Kidney (tissue), 22 donors: ENCODE measurements at places on chromosomes 3 and 15. TPM values are rescaled to one million over a fixed set of nuclear protein-coding genes. Genes with fewer than 3 reads are reported as not detected.

SLC9C1 gene
- polyA plus RNA-seq = 0.09 TPM

SMAD6 gene
- polyA plus RNA-seq = 15.4 TPM

GPR27 gene
- 5.5 TPM for polyA plus RNA-seq

DNA sequence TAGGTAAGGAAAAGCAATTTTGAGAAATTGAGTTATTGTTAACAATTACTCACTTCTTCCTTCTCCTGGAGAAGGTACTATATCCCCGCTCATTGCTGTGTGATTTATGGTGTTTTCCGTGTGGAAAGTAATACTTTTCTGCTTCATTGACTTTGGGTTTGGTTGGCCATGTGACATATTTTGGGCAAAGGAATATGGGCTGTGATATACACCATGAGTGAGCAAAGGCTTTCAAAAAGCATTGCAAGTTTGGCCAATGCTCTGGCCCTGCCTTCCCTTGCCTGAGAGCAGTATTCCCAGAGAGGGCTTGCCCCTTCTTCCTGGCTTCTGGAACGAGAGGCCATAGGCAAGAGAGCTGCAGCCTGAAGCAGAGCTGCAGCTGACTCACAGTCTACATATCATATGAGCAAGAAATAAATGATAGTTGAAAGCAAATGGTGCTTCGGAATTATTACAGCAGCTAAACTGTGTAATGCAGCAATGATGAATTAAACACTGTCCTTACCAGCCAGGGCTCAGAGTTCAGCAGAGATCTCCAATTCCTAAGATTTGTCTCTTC, 216.8 kb upstream of the CD96 start:
- no peak for DNase-seq

- no peak for DNase-seq
These were observed 19.6 kb upstream of the CSPG4 start for GRCh38 chr15:75732177-75732808.
